NCI-H774 (cell line): ENCODE measurements at places on chromosomes 6 and 20.

DNA sequence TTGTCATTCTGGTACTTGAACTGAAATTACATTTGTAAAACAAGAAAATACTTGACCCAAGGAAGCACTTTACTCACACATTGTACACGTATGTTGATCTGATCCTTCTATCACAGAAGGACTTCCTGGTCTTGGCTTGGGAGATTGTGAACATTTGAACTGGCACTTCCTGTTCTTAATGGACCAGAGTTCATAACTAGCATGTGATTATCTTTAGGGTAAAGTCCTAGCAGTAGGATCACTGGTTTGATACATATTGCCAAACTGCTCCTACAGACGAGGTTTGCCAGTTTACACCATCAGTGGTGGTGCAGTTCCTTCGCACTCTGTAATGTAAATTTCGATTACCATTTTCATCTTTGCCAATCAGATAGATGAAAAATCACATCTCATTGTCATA, 12.7 kb downstream of the HECA start:
- no peak for DNase-seq

DNA sequence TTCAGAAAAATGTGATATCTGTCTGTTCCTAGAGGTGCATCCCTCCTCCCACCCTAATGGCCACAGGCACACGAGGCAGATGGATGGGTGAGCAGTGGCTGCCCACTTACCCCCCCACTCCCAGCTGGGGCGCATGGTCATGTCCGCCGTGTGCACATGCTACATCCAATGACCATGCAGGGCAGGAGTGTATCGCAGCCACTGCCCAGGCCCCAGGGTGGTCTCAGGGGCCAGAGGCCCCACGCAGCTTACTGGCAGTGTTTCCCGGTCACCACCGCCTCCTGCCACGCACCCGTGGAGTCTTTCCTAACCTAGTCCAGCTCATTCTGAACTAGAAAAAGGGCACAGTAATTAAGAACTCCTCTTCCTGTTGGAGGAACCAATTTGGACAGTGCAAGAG, 11.7 kb upstream of the HTR1B start:
- no peak for DNase-seq

DNA sequence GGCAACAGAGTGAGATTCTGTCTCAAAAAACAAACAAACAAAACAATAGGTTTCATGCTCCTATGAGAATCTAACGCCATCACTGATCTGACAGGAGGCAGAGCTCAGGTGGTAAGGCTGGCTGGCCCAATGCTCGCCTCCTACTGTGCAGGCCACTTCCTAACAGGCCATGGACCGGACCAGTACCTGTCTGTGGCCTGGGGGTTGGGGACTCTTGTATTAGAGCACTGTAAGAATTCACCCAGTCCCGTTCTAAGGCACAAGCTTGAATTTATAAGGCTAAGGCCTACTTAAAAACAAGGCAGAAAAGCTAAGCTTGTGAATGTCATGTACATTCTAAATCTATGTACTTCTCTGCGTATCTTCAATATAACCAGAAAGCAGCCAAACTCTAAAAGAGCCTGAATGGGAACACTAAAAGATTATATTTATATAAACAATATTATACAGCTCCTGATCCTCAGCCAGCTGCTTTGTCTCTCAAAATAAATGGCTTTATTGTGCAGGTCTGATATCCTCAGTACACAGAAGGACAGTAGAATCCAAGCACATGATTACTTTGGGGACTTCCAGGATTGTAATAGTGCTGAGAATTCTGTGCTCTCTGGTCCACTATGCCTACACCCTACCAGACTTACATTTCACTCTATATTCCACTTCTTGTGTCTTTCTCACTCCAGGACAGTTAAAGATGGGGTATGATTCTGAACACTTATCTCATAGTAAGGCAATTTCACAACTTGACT, 64.5 kb upstream of the DST start:
- no peak for DNase-seq

GRCh38 chr20:14208956-14209355, 128.5 kb downstream of the FLRT3 start:
- no peak for DNase-seq

DNA sequence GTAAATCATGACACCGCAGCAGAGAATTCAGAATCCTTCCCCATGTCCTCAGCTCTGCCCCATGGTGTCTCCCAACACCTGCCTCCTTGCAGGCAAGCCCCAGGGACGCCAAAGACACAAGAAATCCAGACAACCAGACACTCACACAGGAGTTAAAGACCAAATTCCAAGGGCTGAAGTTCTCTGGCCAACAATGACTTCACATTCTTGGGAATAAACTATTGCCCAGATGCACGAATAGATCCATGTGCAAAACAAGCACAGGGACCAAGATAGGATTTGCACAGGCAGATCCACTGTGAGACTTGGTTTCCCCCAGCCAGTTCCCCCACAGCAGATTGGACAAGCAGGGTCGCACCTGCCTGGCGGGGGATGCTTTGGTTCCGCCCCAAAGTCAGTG, 246.7 kb downstream of the SOD2 start:
- DNase-seq = no peak

DNA sequence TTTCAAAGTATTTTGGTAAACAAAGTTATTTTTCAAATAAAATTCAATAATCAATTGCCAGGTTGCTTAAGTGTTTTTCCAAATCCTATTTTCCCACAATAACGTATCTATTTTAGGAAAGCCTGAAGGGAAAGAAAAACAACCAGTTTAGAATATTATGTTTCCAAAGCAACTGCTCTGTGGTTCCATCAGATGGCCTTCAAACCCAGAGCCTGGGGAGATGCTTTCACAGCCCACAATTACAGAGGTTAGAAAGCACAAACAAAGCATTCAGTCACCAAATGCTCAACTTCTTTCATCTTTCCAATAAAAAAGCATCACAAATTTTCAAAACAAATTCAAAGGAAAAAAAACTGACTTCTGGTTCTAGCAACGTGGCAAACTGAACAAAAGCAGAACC, 66.0 kb downstream of the ELOVL5 start:
- no peak for DNase-seq

GRCh38 chr20:50992733-50993457, 30.0 kb downstream of the KCNG1 start:
- peak; percentile 1 for DNase-seq

GRCh38 chr6:162217058-162217457, 510.5 kb downstream of the PRKN start:
- DNase-seq = no peak

DNA sequence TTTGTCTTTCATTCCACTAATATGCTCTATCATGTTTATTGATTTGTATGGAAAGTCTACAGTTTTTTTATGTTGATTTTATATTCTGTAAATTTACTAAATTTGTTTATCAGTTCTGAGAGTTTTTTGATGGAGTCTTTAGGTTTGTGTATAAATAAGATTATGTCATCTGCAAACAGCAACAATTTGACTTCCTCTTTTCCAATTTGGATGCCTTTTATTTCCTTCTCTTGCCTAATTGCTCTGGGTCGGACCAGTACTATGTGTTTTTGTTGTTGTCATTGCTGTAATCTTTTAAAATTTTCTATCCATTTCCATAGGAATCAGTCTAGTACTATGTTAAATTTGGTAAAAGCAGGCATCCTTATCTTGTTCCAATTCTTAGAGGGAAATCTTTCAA, 31.5 kb upstream of the POLR1H start:
- no peak for DNase-seq

- peak; percentile 70 for DNase-seq
These were observed 42.1 kb upstream of the BTN3A2 start for GRCh38 chr6:26322645-26323482.

DNA sequence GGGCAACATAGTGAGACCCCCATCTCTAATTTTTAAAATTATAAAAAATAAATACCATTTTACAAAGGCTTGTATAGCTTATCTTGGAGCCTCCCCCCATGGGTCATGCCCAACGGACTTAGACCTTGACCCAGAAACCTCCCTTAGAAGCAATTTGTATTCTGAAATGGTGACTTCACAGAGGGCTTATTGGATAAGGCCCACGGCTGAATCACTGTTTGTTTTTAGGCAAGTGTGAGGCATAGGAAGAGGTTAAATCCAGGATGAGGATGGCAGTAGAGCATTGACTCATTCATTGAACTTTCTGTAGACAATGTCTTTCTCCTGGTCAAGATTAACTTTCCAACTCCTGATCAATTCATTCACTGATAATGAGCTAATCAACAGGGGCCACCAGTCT, 6.2 kb upstream of the SNAI1 start:
- DNase-seq = no peak

GRCh38 chr6:107717781-107718180, 106.3 kb downstream of the SCML4 start:
- DNase-seq = no peak

- no peak for DNase-seq
These were observed 82.5 kb upstream of the BHLHE23 start for GRCh38 chr20:63089051-63089907.

DNA sequence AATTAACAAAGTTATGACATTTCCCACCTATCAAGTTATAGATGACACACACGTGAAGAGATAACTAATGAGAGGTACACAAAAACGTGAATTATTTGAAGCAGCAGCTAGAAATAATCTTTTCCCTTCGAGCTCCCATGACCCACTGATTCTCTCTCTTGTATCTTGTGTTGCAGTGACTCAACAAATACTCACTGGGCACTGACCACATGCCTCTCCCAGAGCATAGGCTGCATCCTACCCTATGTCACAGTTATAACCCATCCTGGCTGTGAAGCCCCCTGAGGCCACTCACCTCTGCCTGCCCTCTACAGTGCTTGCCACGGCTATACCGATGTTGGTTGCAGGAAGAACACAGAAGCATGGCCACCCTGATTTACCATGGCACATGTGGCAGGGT, 91.8 kb downstream of the INSM1 start:
- no peak for DNase-seq

DNA sequence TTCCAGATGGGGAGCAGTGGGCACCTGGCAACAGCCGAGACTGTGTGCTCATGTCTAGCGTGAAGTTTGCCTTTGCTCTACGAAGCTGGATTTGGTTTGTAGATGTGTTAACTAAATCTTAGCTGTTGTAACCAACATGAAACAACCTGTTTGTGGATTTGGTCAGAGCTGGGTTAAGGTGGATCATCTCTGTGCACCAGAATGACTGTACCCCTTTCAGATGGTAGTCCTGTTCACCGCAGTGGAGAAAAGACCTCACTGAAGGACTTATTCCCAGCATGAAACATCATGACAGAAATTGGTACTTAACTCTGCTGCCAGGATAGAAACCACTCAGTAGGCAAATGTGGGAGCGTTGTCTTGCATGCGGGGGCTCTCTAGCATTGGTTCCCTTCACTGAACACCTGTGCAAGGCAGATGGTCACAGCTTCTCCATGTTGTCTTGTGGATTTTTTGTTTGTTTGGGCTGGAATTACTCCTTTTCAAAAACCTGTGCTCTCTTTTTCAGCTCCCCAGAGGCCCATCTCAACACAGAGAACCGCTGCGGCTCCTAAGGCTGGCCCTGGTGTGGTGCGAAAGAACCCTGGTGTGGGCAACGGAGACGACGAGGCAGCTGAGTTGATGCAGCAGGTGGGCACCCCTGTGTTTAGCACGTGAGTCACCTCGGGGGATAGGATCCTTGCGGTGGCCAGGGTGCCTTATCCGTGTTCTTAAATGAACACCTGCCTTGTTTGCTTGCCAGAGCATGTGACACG, 19.3 kb upstream of the EFCAB8 start:
- DNase-seq = no peak

DNA sequence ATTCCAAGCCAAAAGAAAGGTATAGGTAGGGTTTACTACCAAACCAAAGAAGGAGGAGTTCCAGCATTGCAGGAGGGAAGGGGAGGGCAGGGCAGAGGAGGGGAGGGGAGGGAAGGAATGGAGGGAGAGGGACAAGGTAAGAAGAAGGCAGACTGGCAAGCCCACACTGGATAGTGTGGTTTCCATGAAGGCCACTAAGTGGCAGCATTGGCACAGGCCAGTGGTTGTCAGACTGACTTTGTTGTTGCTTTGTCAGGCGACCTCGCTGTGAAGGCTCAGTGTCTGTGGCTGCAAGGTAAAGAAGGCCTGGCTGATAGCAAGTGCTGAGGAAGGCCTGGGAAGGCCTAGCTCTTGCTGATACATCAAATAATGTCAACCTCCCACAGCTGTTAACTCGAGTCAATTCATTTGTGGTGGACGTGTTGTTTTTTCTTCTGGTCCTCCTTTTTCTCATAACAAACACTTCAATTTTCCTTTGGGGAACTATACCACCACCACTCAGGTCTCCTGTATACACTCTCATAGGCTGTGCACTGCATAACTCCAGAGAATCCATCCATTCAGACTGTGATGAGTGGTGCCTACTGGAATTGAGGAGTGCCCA, 7.7 kb upstream of the ZNF334 start:
- peak; percentile 47 for DNase-seq

GRCh38 chr6:119610754-119611153, 261.2 kb upstream of the MAN1A1 start:
- DNase-seq = no peak

DNA sequence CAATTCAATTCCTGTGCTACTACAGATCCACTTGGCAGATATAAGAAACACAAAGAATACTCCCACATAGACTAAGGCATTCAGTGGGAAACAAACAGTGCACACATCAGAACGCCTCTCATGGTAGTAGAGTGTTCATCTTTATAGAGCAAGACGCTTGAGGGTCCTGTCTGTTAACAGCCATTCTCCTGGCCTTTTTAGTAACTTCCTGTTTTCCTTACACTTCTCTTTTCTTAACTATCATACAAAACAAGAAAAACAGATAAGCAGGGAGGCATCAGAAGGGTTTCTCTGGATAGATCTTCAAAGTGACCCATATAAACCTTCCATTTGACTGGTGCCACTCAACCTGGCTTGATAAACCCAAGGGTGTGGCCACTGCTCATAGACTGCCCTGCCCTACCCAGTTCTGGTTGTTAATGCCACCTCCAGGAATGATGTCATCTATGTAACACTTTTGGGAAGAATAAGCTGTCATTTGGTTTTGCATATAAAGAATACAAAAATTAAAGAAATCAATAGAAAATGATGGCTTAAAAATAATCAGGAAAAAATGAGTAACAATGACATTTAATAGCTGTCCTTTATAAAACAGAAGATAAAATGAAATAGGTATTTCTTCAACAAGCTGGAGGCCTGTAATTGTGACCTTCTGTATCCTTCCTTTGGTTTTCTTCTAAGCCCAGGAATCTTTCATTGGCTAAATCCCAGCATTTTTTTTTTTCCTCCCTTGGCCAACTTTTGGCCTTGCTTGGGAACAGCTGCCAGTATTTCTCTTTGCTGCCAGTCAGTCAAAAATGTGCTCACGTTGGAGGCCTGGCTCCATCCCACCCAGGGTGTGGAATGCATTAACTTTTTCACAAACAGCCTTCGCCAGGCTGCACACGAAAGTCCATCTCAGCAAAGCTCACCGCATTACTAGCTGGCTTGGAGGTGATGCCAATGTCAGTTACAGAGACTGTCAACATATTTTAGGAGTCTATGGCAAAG, 103.5 kb downstream of the GJA10 start:
- no peak for DNase-seq

- no peak for DNase-seq
These were observed 77.0 kb downstream of the TBX18 start for GRCh38 chr6:84687431-84687830.

GRCh38 chr20:61426352-61426751, 174.3 kb downstream of the CDH4 start:
- DNase-seq = no peak

- no peak for DNase-seq
These were observed 67.9 kb upstream of the GATA5 start for GRCh38 chr20:62543470-62544302.
